ENCODE measurements at places on chromosomes 16 and 17.

- DNase-seq: no peak
Measured at GRCh38 chr16:46787909-46788308, 39.8 kb upstream of the MYLK3 start.

DNA sequence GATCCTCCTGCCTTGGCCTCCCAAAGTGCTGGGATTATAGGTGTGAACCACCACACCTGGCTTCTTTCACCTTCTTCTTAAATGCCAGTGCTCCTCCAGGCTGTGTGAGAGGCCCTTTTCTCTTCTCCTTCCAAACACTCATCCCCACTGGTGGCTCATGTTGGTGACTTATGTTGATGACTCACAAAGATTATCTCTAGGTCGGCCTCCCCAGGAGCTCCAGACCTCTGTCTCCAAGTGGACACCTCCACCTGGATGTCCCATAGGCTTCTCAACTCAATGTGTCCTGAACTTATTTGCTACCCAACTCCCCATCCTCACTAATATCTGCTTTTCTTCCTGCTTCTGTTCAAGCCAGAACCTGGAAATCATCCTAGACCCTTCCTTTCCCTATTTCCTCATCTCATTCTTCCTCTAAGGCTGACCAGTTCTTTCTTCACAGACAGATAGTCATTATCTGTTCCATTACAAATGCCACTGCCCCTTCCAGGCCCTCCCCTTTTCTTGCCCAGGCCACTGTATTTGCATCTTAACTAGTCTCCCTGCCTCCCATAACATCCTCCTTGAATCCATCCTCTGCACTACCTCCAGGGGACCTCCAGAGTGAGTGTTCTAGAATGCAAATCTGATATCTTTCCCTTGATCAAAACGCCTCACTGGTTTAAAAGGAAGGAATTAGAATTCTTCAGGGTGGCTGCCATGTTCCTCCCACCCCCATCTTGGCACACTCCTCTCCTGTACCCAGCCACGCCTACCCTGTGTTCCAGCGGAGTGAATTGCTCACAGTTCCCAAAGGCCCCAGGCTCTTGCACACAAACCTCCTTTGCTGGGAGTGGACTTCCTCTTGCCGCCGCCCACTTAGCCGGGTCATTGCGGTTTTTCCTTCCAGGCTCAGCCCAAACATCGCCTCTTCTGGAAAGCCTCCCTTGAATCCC lies 34.8 kb upstream of the FBXO47 start:
- no peak for DNase-seq

- DNase-seq: no peak
Measured at GRCh38 chr17:18160128-18160856, 23.3 kb upstream of the ALKBH5 start.

GRCh38 chr17:78409191-78409928 lies 30.9 kb downstream of the PGS1 start:
- DNase-seq: no peak

- DNase-seq: no peak
Measured at GRCh38 chr17:2867441-2868424, 71.5 kb downstream of the RAP1GAP2 start.

DNA sequence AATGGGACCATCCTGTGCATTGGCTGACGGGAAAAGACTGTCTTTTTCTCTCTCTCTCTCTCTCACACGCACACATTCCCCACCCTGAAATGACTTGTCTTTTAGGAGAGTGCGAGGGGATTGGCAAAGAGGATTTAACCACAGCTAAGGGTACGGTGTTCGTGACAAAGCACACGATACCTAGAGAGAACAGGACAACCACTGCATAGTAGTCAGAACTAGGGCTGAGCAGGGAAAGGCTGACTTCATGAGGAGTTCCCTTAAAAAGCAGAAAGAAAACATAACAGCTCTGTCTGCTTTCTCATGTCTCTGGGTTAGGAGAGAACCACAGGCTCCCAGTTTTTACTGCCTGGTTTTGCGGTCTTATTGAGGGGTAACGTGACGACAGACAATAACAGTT lies 742.8 kb upstream of the SOX9 start:
- DNase-seq: no peak

DNA sequence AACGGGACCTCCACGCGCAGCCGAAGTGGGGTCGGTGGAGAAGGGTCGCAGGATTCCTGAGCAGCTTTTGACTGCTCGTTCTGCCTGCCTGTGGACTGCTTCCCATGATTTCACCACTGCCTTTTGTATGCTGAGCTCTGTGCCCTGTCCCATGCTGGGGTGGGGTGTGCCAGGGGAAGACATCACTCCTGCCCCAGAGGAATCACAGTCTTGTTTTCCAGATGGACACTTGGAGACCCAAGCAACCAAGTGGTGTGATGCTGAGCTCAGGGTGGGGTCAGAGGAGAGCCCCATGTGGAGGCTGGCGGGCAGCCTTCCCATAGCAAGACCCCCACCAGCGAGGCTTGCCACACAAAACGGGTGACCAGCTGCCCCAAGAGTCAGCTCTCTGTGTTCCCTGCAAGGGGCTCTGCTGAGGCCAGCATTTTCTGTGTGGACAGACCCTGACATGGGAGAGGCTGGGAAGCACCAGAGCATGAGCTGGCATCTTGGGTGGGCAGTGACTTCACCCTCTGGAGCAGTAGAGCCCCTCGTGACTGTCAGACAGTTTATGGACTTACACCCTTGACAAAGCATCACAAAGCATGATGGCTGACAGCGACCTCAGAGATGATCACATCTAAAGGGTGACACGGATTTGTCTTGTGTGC lies 111.9 kb downstream of the GNAO1 start:
- DNase-seq: no peak

DNA sequence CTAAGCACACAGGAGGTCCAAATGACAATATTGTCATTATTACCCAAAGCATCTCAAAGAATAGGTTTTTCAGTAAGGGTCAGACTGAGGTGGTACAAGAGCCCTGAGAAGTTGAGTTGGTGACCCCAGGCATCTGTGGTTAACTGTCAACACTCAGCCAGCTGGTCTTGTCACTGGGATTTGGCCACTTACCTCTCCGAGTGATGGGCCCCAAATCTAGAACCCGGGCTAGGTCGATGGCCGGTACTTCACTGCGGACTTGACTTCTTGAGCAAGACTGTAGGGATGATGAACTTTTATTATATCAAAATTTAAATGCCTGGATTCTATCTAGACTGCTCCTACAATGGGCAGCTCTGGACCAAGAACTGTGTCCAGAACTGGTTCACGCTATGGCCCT lies 11.5 kb downstream of the GP2 start:
- DNase-seq: no peak

- DNase-seq: no peak
Measured at GRCh38 chr16:52613508-52613907, 66.6 kb upstream of the TOX3 start.

DNA sequence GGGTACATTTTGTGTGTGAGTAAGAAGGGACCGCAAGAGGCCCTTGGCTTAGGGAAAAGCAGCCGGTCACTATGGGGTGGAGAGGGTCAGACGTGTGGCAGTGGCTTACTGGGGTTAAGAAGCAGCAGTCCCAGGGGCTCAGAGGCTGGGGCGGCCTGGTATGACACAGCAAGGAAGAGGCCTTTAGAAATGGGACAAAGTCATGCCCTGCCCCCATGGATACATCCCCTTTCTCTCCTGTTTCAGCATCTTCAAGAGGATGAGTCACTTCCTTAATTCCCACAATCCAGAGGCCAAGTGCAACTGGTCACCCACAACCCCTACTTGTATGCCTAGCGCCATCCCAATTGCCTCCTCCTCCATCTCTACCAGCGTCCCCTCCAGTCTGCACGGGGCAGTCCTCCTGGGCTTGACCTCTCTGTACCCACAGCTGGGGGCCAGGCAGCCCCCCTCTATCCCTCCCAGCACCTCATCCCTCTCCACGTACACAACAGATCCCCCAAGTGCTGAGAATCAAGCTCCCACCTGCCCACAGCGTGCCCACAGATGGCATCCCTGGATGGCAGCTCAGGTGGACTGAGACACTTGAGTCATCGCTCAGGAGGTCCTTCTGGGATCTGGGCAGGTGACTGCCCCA lies 6.9 kb upstream of the EFTUD2 start:
- no peak for DNase-seq

- no peak for DNase-seq
Measured at GRCh38 chr17:66177048-66177447, 14.9 kb downstream of the CEP112 start.

GRCh38 chr16:66569827-66570405 lies 3.7 kb downstream of the CMTM1 start:
- DNase-seq: no peak

GRCh38 chr17:1907216-1907631 lies 77.4 kb downstream of the RPA1 start:
- no peak for DNase-seq

DNA sequence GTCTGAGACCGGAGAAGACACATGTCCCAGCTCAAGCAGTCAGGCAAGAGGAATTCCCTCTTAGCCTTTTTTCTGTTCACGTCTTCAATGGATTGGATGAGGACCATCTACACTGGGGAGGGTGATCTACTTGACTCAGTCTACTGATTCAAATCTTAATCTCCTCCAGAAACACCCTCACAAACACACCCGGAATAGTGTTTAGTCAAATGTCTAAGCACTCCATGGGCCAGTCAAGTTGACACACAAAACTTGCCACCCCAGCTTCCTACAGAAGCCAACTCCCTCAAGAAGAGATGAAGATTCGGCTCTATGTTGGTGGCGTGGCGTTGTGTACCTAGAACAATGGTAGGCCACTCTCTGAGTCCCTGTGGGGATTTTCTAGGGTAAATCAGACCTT lies 22.5 kb upstream of the NKD1 start:
- no peak for DNase-seq

DNA sequence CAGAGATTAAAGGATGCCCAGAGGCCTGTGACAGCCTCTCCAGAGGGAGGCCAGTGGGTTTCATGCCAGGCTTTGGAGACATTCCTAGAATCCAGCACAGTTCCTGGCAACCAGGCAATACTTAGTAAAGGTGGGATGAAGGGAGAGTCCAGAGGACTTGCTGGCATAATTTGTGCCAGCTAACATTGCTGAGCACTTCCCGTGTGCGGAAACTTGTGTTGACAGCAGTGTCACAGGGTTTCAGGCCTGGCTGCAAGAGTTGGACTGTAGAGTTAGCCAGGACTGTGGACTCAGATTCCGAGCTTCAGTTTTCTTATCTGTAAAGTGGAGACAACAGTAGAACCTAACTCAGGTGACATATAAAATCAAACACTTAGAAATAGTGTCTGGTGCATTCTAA lies 141.7 kb downstream of the SALL1 start:
- no peak for DNase-seq

DNA sequence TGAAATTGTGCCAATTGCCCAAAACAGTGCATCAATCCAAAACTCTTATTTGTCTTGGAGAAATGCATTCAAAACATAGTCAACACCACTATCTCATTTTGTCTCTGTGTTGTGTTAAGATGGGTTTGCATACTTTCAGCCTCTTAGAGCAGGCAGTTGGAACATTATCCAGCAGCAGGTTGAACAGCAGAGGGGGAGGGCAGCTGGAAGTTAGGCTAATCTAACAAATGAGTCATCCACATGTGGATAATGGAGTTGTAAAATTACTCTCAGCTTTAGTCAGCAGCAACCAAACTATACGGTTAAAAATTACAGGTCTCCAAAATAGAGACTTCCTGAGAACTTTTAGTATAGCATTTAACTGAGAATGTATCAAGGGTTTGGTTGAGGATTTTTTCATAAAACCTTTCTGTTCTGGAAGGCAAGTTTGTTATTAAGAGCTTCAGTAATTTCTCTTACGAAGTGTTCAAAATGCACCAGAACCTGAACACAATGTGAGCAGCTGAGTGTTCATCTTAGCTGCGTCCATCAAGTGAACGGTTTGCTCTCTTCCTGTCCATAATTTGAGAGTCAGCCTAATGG lies 46.3 kb downstream of the PRKCA start:
- DNase-seq: no peak

GRCh38 chr17:47889734-47890529 lies 6.1 kb upstream of the SP2 start:
- peak; percentile 80 for DNase-seq

DNA sequence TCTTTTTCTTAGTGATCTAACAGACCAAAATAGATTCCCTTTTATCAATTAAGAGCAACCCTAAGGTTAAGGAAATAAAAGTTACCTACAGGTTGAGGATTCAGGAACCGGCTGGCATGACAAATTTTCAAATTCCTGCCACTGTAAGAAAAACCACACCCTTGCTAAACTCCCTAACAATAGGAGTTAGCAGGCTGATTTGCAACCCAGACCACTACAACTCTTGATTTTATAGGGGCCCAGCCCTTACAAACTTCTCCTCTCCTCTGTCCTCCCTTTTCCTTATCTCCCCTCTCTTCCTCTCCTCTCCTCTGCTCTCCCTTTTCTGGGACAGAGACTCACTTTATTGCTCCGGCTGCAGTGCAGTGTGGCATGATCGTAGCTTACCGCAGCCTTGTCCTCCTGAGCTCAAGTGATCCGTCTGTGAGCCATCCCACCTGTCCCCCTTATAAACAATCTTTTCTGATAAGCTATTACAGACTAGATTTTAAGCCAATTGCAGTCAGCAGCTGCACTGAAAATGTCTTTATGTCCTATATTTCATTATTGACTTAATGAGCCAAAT lies 418.9 kb downstream of the CDH8 start:
- no peak for DNase-seq

- no peak for DNase-seq
Measured at GRCh38 chr17:4381690-4382671, 15.5 kb upstream of the UBE2G1 start.

DNA sequence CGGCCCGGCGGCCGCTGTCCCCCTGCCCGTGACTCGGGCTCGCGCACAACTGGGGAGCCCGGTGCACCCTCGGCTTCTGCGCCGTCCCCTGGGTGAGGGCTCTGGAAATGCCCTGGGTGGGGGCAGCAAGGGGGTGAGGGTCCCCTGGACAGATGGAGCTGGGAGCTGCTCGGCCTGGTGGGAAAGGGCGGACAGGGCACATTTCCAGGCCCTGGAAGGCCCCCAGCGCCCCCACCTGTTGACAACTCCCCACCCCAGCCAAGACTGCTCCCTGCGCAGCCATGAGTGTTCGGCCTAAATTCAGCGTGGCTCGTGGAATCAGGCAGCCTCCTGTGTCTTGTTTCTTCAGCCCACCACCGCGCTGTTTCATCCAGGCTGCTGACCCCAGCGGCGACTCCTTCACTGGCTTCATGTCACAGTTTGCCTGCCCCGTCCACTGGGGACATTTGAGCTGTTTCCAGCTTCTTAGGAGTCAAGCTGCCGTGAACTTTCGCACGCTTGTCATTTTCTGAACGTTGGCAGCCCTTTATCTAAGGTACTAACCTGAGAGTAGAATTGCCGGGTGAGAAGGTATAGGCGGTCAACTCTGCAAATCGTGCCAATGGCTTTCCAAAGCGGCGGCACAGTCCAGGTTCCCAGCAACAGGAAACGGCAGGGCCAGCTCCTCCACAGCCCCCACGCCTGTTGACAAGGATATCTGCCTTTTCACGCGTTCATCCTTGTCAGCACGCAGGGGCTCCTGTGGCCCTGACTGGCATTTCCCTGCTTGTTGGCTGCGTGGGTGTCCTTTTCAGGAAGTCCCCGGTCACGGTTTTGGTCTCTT lies 895 bp downstream of the UTS2R start:
- no peak for DNase-seq

DNA sequence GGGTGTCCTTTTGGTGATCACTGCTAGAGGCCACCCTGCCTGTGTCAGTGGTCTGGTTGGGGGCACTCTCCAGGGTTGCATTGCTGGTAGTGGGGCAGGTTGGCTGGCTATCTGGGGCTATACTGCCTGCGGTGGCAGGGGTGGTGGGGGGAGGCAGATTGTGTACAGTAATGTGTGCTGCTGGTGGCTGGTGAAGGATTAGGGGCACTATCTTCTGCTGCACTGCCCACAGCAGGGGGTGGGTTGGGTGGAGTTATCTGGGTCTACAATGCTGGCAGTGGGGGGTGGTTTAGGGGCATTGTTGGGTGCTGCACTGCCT lies 204.0 kb upstream of the WSB1 start:
- no peak for DNase-seq

GRCh38 chr17:32485261-32486110 lies 1.3 kb upstream of the CDK5R1 start:
- no peak for DNase-seq
